Stimulated activated CD8-positive, alpha-beta memory T cell treated with anti-CD3 and anti-CD28 coated beads, Interleukin-12 subunit alpha, Interleukin-12 subunit beta, amount 100 ng/mL, for 1 hour (primary cell): ENCODE measurements at places on chromosomes 5 and 9.

- DNase-seq: peak; percentile 55
Measured at GRCh38 chr9:136488247-136489214, 5.7 kb upstream of the SEC16A start.

DNA sequence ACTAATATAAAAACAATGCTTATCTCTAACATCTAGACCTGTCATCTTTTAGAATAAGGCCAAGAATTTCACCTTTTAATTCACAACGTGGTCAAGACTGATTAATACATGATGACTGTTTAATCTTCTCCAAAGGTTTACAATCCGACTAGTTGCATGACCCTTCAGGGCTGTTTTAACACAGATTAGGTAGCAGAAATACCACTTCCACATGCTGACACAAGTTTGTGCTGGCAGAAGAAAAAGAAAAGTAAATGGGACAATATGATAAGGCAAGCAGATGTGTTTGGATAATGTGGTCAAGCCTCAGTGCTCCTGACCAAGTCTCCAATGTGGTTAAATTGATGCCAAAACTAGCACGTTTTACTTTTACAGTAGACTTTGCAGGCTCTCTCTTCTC is 31.1 kb downstream of the SEMA6A start:
- DNase-seq: no peak

GRCh38 chr9:118533101-118533500 is 828.9 kb downstream of the TLR4 start:
- DNase-seq: no peak

DNA sequence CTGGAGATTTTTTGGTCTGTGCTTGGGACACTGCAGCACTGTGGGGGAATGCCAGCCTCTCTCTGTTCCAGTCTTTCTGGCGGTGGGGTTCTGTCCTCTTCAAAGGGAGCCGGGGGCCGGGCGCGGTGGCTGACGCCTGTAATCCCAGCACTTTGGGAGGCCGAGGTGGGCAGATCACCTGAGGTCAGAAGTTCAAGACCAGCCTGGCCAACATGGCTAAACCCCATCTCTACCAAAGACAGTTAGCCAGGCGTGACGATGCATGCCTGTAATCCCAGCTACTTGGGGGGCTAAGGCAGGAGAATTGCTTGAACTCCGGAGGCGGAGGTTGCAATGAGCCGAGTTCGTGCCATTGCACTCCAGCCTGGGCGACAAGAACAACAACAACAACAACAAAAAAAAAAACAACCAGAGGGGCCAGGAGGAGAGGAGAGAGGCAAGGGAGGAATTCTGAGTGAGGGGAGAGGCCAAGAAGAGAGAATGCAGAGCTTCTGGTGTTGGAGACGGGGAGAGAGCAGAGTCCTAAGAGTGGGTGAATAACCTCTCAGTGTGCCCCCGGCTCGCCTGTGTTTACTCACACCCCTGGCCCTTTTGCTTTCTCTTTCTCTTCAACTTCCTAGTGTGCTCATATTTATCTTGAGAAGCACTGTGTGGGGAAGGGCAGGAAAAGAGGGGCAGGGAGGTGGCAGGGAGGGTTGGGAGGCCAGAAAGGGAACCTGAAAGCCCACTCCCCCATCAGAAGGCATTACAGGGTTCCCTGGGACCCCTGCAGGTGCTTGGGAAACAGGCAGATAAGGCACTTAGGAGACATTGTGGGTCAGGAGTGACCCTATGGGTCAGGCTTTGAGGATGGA is 3.2 kb upstream of the SET start:
- DNase-seq: no peak

DNA sequence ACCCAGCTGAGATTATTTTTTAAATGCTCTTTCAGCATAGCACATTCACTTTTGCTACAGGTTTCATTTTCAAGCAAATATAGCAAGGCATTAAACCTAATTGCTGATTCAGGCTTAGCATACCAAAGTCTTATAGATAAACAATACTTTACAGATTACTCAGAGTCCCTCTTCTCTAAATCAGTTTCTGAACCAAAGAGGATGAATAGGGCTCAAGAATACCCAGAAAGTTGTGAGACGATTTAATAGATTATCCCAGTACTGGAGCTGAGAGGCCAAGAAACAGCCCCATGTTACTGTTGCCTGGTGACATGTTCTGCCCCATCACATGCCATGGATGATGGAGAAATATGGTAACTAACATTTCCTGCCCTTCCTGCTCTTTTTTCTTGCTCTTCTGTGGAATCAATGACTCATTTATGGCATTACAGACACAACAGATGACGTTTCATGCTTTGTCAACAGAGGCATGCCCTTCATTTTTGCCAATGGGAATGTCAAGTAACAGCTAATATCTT is 18.1 kb upstream of the SSBP2 start:
- no peak for DNase-seq

DNA sequence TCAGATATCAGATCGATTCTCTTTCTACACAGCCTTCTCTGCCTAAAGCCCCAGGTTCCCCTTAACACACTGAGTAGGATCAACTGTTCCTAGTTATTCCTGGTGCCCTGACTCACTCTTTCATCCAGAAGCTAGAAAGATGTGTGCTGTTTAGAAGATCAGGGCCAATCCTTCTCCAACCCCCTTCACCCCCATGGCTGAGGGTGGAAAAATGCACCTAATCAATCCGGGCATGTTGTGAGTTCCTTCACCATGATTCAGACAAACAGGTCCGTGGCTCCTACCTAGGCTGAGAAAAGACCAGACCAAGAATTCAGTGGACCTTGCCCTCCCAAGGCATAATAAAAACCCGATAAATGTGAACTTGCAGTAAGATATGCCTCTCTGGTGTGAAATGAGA is 85.4 kb upstream of the EQTN start:
- no peak for DNase-seq

GRCh38 chr5:98805070-98805469 is 31.6 kb downstream of the RGMB start:
- no peak for DNase-seq

GRCh38 chr5:43042626-43043399 is 2.7 kb upstream of the ANXA2R start:
- DNase-seq: peak; percentile 46

GRCh38 chr5:173831196-173831914 is 56.8 kb upstream of the CPEB4 start:
- no peak for DNase-seq

GRCh38 chr5:78537821-78538220 is 110.8 kb downstream of the LHFPL2 start:
- DNase-seq: no peak

DNA sequence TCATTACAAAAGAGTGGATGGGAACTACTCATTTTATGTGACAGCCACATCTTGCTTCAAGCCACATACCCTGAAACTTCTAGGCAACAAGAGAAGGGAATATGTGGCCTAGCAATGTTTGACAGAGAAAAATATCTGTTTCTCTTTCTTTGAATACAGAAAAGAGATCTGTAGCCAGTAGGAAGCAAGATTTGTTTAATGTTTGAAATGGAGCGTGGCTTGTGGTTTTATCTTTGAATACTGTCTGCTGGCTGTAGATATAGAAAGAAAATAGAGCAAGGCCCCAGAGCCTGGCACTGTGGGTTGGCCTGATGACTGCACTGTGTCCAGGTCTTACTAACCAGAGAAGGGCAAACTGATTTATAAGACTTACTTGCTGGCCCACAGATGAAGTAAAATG is 133.8 kb downstream of the ARHGEF28 start:
- DNase-seq: no peak

- no peak for DNase-seq
Measured at GRCh38 chr9:133538176-133538575, 3.7 kb downstream of the ADAMTSL2 start.

- DNase-seq: no peak
Measured at GRCh38 chr9:14827805-14828204, 82.4 kb downstream of the FREM1 start.
